ENCODE measurements at places on chromosomes 1 and 21.

GRCh38 chr1:234270093-234270492 lies 103.2 kb upstream of the COA6 start:
- DNase-seq, result no peak

DNA sequence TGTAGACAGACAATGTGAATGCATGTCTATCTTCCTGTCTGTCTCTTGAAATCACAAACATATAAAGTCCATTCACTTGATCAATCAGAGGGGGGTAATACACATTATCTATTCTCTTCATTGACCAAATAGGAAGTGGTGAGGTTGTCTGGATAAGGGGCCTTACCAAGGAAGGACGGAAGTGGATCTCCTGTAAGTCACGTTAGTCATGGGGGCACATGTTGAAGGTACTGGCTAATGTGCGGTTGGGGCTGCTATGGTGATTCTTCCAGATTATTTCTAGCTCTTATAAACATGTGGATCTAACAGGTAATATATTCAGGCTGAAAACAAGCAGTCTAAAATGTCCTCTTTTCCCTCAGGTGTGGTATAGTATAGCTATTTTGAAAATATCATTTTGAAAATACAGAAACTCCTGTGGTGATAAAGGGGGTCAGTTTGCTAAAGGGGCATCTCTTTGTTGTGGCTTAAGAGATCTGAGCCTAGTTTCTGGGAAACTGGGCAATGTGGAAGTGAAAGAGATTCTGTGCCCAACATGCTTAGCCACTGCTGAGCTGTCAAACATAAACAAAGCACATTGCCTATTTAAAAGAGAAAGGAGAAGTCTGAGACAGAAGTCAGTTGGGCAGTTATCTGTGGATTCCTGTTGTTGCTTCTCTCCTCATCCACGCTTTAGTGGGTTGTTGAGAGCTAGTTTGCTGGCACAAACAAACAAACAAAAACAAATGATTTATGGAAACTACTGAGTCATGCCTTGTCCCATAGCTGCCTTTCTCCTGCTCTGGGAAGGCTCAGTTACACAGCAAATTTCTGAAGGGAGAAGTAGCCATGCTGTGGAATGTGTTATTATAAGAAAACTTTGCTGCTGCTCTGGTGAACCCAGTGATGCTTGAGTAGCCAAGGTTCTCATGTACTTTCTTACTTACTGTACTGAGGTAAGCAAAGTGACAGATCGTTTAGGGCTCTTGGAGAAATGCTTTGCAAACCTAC lies 166.9 kb downstream of the HLX start:
- no peak for DNase-seq

DNA sequence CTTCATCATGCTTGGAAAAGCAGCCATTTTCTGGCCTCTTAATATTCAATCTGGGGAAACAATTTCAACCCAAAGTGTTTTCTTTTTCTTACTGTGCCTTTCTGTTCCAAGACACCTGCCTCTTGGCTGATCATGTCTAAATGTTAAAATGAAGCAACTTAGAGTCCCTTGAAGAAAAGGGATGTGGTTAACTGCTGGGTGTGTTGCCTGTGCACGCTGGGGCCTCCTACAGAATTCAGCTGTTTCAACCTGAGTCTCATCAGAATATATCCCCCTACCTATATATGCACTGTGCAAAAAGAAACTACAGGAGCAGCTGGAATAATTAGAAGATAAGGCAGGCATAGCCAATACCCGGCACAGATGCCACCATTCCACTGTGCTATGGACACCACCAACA lies 222.0 kb downstream of the OMA1 start:
- DNase-seq, result no peak

GRCh38 chr1:156097499-156098178 lies 15.4 kb upstream of the MEX3A start:
- DNase-seq, result no peak

DNA sequence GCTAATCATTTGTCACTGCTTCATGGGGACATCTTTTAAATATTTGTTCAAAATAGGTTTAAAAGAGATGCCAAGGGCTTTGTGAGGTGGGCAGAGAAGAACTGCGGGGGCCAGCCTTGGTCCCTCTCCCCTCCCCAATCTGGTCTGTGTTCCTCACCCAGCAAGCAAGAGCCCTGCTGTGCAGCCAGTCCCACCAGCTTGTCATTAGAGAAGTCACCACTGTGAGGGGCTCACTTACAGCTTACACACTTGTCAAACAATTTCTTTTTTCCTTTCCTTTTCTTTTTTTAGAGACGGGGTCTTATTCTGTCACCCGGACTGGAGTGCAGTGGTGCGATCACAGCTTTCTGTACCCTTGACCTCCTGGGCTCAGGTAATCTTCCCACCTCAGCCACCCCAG lies 10.4 kb upstream of the CDK18 start:
- DNase-seq, result no peak
